ENCODE measurements at places on chromosomes 16 and 17. TPM values are rescaled to one million over a fixed set of nuclear protein-coding genes. Genes with fewer than 3 reads are reported as not detected.

DNA sequence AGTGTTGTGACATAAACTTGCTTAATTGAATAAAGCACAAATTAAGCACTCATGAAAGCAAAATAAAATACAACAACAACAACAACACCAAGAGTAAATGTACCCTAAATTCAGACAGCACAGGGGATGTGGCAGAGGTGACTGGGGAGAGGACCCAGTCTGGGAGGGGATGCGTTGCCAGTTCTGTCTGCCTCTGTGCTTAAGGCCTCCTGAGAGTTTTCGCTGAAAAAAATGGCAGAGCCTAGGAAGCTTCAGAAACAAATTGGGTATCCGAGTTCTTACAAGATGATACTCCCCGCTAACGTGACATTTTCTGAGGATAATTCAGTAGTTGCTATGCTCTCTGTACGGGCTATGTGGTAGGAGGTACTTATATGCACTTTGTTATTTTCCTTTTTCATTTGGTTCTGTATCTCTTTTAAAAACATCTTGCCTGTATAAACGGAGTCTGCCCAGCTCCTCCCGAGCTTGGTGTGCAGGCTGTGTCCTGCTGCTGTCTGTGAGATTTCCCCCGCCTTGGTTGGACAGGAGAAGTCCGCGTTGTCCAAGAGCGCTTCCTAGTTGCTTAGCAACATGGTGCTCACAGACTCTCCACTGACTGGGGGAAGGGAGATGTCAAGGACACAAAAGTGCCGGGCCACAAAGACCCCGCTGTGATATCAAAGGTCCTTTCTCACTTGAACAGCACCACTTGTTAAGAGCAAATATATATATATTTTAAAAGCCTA is 134.2 kb upstream of the CPHXL start:
- peak; percentile 83 for DNase-seq

- no peak for DNase-seq
These were observed 5.9 kb upstream of the UBE2O start for GRCh38 chr17:76458580-76459490.

Gene UTS2R
- total RNA-seq = 0.11 TPM

GRCh38 chr17:8542599-8543502 is 87.7 kb downstream of the MYH10 start:
- DNase-seq = peak; percentile 32

Gene XYLT1
- 17.0 TPM for total RNA-seq

DNA sequence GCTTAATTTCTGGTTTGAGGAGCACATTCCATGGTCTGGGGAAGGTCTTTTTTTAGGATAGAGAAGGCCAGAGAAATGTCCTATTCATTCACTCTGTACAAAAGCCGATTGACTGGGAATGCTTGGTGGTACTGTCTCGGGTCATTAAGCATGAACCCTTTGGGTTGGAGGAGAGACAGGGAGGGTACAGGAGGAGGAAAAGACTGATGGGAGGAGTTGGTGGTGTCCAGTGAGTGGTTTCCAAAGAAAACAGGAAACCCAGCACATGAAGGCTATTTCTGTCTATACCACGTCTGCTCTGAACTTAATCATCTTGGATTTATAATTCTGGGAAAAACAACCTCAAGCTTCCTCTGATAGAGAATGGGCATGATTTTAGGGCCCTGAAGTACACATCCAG is 111.9 kb downstream of the XYLT1 start:
- no peak for DNase-seq

DNA sequence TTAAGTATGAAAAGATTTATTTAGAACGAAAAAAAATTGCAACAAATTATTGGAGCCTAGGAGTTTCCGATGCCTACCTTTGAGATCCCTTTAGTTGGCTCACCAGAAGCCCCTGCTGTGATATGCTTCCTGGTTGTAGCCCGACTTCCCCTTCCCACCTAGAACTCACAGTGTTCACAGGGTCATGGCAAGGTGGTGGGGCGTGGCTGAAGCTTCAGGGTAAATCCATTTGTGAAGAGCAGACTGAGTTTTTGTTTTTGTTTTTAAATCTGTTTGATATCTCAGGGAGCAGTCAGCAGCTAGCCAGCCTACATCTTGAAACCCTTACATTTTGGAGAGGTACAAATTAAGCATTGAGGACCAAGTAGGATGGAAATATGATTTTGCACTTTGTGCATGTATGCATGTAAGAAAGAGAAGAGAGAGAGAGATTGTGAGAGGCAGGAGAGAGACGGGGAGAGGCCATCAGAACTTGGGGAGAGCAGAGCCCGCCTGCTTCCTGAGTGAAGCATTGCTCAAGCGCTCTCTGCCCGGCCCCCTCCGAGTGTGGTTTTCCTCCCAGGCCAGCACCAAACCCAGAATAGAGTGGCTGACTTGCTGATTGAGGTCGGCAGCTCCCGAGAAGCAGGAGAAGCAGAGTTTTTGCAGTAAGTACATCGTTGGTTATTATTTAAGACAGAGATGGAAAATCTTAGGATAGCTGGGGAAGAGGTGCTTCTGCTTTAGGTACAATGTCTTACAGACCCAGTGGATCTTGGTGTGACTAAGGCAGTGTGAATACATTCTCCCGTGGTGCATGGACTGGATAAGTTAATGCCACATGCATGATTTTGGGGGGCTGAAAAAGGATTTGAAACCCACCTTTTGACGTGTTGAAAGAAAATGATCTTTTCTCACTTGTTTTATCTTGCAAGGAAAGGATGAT is 64.2 kb downstream of the SPECC1 start:
- no peak for DNase-seq

- DNase-seq = no peak
These were observed 6.5 kb downstream of the GLIS2 start for GRCh38 chr16:4322121-4323052.

Gene CACNA1G
- 21.0 TPM for total RNA-seq

Gene PLCG2
- 8.3 TPM for total RNA-seq

DNA sequence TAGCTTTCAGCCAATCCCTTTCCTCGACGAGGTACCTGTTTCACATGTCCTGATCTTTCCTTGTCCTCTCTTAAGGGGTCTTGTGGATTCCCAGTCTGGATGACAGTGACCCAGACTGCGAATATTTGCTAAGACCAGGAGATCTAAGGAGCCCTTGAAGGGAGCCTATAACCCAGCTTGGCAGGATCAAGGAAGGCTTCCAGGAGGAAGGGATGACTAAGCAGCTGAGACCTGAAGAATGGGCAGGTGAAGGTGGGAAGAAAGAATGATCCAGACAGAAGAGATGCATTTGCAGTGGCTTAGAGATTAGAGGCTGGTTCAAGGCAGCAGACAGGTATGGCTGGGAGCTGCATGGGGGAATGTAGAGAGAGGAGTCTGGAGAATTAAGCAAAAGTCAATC is 1.9 kb upstream of the PDK2 start:
- no peak for DNase-seq

DNA sequence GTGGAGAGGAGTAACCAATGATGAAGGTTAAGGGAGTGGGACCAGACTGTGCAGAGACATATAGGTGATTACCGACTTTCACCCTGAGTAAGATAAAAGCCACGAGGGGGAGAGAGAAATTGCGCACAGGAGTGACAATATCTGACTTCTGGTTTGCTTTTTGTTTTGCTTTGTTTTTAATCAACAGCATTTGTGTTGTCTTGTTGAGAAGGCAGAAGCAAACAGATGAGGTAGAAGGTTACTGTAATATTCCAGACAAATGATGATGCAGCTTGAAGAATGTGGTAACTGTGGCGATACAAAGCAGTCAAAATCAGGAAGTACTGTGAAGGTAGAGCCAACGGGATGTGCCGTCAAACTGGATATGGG is 7.5 kb downstream of the PELP1 start:
- DNase-seq = no peak

Gene SRCAP
- total RNA-seq = 19.6 TPM

- peak; percentile 50 for DNase-seq
These were observed 237.8 kb downstream of the PRKCA start for GRCh38 chr17:66540131-66540781.

Gene CDRT15
- not detected for total RNA-seq

DNA sequence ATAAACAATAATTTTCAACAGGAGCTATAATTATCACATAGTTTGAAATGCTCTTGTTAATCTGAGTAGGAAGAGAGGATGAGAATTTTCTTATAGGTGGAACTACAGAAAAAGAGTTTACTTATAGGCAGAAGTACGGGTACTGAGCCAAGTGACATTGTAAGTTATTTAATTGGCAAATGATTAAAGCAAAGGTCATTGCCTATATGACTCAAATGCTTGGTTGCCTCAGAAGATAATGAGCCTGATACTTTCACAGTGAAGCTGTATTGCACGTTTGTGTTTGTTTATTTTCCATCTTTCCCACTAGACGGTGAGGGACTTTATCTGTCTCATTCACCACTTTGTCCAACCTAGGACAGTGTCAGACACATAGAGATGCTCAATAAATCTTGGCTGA is 749.3 kb downstream of the MAF start:
- DNase-seq = no peak

Gene CCL4
- total RNA-seq = 4.8 TPM

Data from spinal cord (tissue), 10 donors.